Cerebellum (tissue), 4 donors: ENCODE measurements at places on chromosomes 11 and 22.
A peak's percentile ranks its signal among the peaks of the same experiment; 100 is the strongest.

DNA sequence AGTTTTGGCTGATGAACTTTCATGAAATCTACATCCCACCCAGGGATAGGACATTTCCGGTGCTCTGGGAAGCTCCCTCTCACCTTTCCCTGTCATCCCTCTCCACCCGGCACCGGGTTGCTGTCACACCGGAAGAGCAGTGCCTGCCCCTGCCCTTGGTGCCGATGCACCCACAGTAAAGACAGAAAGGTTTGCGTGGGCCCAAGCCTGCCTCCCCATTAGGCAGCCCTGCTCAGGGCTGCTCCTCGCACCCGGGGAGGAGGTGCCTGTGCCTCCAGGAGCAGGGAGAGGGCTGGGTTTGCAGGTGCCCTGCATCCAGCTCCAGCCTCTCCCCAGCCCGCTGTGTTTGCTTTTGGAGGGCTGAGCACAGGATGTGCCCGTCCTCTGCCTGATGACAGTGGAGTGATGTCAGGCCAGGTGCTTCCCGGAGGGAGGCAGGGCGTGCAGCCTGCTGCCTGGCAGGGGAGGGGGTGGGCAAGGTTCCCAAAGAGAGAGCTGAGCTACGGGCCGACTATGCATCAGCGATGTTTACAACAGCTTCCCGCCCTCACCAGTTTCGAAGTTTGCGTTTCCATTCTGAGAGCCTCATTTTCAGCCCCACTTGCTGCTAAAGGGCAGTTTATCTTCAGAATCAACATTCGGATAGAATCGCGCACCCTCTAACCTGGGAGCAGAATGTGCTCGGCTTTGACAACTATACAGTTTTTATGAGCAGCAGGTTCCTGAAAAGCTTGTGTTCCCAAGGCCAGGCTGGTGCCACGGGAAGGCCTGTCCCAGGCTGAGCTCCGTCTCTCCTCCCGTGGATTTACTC is 83.2 kb upstream of the CLDN5 start:
- peak; percentile 76 for DNase-seq

DNA sequence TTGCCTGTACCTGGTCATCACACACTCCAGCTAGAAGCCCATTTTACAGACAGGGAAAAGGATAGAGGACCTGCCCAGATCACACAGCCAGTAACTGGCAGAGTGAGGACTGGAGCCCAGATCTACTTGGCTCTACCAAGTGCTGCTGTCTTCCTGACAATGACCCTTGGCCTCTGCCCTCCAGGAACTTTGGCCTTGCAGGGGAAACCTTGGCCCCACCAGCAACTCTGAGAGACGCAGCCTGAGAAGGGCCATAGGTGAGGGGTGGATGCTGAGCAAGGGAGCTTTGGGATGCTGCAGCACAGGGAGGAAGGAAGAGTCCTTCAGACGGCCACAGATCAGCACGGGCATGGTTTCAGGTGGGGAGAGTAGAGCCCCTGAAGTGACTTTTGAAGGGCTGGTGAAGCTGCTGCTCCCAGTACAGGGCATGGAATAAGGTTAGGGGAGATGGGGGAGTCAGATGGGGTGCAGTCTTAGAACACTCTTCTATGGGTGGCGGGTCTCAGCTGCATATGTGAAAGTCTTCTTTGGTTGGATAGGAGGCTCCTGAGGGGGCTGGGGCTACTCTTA is 2.0 kb upstream of the CAPN5 start:
- no peak for DNase-seq

- no peak for DNase-seq
These were observed 88.2 kb downstream of the CYP2R1 start for GRCh38 chr11:14803846-14804245.

GRCh38 chr11:76568621-76569020 is 101.9 kb downstream of the LRRC32 start:
- no peak for DNase-seq

DNA sequence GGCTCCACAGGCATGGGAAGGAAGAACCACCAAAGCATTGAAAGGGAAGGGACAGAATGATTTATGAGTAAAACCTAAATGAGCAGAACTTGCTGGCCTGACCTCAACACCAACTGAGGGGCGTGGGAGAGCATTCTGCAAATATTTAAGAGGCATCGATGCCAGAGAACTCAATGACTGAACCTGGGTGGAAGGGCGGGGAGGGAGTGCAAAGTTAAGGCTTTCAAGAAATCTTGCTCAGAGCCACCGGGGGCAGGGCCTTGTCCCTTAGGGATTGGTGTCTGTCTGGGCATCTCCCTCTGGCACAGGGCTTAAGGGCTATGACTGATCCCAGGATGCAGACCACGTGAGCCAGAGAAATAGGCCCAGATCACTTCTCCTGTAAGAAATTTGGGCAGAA is 137.1 kb downstream of the ADAMTS15 start:
- DNase-seq, result no peak

DNA sequence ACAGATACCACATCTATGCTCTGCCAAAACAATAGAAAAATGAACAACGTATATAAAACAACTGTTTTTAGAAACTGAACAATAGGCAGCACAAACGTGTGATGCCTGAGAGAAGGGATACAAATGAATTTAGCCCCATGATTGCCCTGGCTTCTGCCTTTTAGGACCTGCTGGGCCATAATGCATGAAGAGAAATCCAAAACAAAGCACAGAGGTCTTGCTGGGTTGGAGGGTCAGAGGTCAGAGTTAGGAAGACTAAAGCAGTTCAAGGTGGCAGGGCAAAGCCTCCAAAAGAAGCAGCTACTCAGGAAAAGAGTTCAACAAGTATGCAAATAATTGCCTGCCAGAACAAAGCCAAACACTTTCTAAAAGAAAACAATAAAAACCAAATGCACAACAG is 138.5 kb downstream of the TTC28 start:
- no peak for DNase-seq

- DNase-seq, result no peak
These were observed 39.7 kb downstream of the ME3 start for GRCh38 chr11:86632499-86633269.

- no peak for DNase-seq
These were observed 27.3 kb upstream of the WNT7B start for GRCh38 chr22:46004105-46004866.

DNA sequence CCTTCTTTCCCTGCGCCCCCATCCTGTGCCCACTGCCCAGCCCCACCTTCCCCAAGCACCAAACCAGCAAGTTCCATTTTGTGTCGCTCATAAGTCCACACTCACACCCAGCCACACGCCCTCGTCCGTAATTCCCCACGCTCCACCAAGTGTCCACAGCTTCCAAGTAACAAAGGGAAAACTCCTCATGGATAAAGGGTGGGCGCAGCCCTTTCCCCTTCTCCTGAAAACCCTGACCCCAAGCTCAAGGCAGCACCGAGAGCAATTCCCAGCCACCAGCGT is 458 bp downstream of the FXYD6 start:
- no peak for DNase-seq

GRCh38 chr22:41844513-41844912 is 11.6 kb downstream of the SREBF2 start:
- DNase-seq, result no peak

- DNase-seq, result no peak
These were observed 73.8 kb upstream of the SESN3 start for GRCh38 chr11:95304777-95305176.

DNA sequence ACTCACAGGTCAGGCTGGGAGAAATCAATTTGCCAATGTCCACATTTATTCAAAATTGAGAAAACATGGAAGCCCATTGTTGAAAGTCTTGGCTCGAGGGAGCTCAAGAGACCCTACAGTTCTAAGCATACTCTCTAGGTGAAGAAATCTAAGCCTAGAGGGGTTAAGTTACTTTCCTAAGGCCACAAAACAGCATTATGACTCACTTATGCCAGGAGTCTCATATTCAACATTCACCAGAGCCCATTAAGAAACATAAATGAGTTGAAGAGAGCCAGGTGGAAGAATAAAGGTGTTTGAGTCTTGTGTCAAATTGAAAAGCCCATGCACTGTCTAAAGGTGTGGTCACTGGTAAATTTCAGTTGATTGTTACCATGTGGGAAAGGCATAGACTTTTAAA is 108.1 kb downstream of the INSC start:
- DNase-seq, result no peak

GRCh38 chr11:32161293-32161692 is 70.4 kb downstream of the RCN1 start:
- no peak for DNase-seq

DNA sequence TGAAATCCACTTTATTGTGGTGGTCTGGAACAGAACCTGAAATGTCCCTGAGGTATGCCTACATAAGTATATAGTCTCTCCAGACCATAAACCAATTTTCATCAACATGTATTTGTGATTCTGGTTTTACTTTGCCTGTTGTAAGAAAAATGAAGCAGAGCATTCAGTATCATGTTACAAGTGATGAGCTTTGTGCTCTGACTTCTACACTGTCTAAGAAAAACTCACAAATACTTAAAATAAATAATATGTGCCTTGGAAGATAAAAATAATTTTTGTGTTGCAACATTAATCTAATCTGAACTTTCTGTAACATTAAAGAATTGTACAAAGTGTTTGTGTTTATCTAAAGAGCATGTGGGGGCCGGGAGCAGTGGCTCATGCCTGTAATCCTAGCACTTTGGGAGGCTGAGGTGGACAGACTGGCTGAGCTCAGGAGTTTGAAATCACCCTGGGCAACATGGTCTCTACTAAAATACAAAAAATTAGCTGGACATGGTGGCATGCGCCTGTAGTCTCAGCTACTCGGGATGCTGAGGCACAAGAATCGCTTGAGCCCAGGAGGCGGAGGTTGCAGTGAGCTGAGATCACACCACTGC is 219.5 kb downstream of the SOX6 start:
- no peak for DNase-seq
